A549 treated with RU486 at 1 μM for 4 hours (cell line): ENCODE measurements at places on chromosomes 1 and 21. TPM values are rescaled to one million over a fixed set of nuclear protein-coding genes. Genes with fewer than 3 reads are reported as not detected.

Gene TMCO2
- not detected in 5 replicates for total RNA-seq

Gene GBP6
- total RNA-seq = not detected in 5 replicates

Gene ADGRB2
- 5.1 to 8.5 TPM (median 7.7 TPM) in 5 replicates for total RNA-seq

Gene SELP
- total RNA-seq = not detected in 5 replicates

Gene KRTAP7-1
- not detected in 5 replicates for total RNA-seq

Gene CLCA4
- not detected in 5 replicates for total RNA-seq

Gene OR2T29
- not detected in 5 replicates for total RNA-seq

Gene TNFRSF1B
- total RNA-seq = 0.45 to 0.69 TPM (median 0.60 TPM) in 5 replicates

Gene F13B
- 0.06 to 0.09 TPM (median 0.08 TPM) in 3 of 5 replicates, not detected in the others for total RNA-seq

Gene FNDC10
- total RNA-seq = 5.2 to 10.5 TPM (median 8.0 TPM) in 5 replicates

Gene ACTN2
- total RNA-seq = 0.02 to 0.07 TPM in 2 of 5 replicates, not detected in the others

Gene ACOT11
- 1.8 to 2.6 TPM (median 1.9 TPM) in 5 replicates for total RNA-seq

Gene FCAMR
- not detected in 5 replicates for total RNA-seq

Gene PTPRC
- total RNA-seq = not detected in 5 replicates

Gene DNAH14
- 6.8 to 18.1 TPM (median 17.5 TPM) in 5 replicates for total RNA-seq

Gene NR0B2
- total RNA-seq = not detected in 5 replicates

Gene PADI6
- total RNA-seq = not detected in 5 replicates

Gene VAV3
- 0.79 to 2.1 TPM (median 1.3 TPM) in 5 replicates for total RNA-seq

Gene CAMK1G
- 0.09 to 0.54 TPM (median 0.54 TPM) in 5 replicates for total RNA-seq

Gene ATP6V1G3
- not detected in 5 replicates for total RNA-seq

Gene OSCP1
- total RNA-seq = 5.5 to 7.0 TPM (median 6.1 TPM) in 5 replicates

Gene DCDC2B
- total RNA-seq = not detected in 5 replicates

Gene EFNA3
- 3.0 to 5.4 TPM (median 3.9 TPM) in 5 replicates for total RNA-seq

Gene ITGB2
- total RNA-seq = 0.41 to 1.1 TPM (median 0.61 TPM) in 5 replicates
